Cerebellum (tissue), 4 donors: ENCODE measurements at places on chromosomes 4 and X. TPM values are rescaled to one million over a fixed set of nuclear protein-coding genes. Genes with fewer than 3 reads are reported as not detected.
A peak's percentile ranks its signal among the peaks of the same experiment; 100 is the strongest.

USP11 gene
- total RNA-seq, result 81.1 TPM

SLC9B1 gene
- 4.3 TPM for total RNA-seq

AFF2 gene
- 139 TPM for total RNA-seq

MAGEA11 gene
- not detected for total RNA-seq

COL4A6 gene
- 7.1 TPM for total RNA-seq

DIPK2B gene
- total RNA-seq, result 5.0 TPM

GAGE12H gene
- total RNA-seq, result not detected

RHOXF2B gene
- not detected for total RNA-seq

TSPAN7 gene
- total RNA-seq, result 102 TPM

NAA11 gene
- total RNA-seq, result not detected

GYPB gene
- 6.7 TPM for total RNA-seq

NFXL1 gene
- total RNA-seq, result 26.3 TPM

LYAR gene
- total RNA-seq, result 7.3 TPM

GRCh38 chr4:24768604-24769003, 26.8 kb upstream of the SOD3 start:
- DNase-seq, result no peak

DNA sequence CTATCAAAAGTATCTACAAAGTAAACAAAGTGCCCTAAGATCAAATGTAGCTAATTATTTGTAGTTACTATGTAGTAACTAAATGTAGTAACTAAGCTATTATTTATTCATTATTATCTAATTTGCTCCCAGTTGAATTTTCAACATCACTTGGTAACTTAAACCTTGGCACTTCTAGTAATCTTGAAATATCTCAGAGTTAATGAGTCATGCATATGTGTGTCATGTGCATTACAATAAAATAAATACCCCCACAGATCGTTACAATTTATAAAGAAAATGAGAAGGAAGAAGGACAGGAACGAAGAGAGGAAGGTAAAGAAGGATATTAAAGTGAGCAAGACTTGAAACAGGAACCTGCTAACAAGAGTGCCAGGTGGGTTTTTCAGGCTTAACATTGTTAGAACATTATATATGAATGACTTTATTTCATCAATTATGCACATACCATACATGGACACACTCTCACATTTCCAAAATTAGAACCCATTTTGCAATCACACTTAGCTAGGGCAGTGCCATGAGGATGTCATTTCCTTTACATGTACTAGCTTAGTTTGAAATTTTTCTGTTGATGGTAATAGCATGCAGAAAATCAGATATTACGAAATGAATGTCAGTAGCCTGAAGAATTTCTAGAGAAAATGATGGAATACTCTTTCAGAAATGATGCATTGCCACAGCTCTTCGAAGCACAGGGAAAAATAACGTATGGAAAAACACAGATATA, 1670.4 kb upstream of the AGA start:
- no peak for DNase-seq

GRCh38 chr4:129264008-129264657, 168.2 kb downstream of the C4orf33 start:
- no peak for DNase-seq

- no peak for DNase-seq
Observed at GRCh38 chrX:121763671-121764070, 716.3 kb downstream of the GLUD2 start.

DNA sequence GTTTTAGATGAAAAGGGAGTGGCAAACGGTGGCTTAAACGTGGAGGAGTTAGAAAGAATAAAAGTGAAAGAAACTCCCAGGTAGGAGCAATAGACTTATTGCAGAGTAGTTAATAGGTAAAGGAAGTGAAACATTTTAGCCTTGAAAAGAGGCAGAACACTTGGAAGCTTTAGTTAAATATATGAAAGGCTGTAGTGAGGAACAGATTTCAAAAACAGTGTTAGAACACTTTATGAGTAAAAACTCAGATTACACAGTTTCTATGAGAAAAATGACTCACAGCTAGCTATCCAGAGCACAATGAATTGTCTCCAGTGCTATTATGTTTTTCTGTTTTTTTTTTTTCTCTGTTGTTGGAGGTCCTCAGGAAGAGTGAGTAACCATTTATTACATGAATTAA, 45.8 kb downstream of the TACR3 start:
- no peak for DNase-seq

DNA sequence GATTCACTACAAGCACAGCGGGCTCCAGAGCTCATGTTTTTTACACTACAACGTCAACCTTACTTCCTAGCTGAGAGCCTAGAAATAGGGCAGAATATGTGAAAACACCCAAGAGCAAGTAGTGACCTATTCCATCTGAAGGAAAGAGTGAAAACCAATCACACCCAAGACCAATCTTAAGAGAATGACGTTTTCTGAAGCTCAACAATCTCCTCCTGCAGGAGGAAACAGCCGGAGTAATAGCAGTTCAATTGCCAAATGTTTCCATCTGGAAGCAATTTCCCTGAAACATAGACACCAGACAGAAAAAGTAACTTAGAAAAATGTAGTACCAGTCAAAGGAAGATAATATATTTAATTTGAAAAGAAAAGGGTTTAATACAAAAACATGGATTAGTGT, 142.4 kb downstream of the ANXA5 start:
- DNase-seq, result no peak

DNA sequence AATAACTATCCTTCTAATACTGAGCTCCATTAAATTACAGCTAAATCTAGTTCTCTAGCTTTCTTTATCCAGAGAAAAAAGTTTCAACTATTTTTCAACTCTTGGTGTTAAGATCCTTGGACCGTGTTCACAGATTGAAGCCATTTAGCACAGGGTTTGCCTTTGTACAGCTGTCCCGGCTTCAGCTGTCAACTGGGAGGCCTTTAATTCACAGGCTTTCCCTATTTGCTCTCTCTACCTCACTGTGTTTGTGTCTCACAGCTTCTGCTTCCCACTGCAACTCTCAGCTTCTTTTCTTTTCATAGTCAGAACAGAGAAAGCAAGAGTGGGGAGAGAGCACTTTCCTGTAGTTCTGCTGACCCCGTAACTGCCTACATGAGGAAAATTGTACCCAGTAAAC, 76.9 kb upstream of the SMAD1 start:
- DNase-seq, result no peak

DNA sequence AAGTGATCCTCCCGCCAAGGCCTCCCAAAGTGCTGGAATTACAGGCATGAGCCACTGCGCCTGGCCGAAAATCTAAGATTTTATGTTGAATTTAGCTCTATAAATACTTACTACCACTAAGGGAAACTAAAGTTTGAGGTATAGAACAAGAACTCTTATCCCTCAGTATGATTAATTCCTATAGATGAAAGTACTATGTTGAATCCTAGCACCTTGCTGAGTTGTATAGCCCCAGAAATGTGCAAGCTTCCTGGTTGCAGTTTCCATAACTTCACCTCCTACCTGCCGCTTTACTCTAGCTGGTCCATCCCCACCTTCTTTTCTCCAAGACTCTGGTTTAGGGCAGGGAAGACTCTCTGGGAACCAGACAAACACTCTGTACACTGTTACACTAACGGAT, 11.8 kb upstream of the TSPAN5 start:
- DNase-seq, result no peak

GRCh38 chrX:45697591-45697990, 496.9 kb upstream of the DIPK2B start:
- DNase-seq, result no peak

DNA sequence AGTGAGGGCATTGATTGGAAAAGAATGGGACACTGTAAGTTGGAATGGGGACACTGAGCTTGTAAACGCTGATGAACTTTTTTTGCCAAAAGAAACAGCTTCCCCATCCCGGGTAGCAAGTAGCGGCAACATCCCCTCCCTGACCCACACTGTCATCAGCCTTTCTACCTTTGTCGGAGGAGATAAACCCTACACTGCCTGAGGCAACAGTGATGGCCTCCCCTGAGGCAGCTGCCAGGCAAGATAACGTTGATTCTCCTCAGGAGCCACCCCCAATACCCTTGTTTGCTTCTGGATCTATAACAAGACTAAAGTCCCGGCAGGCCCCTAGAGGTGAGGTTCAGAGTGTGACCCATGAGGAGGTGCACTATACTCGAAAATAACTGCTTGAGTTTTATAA, 10.3 kb upstream of the RAB33B start:
- no peak for DNase-seq

DNA sequence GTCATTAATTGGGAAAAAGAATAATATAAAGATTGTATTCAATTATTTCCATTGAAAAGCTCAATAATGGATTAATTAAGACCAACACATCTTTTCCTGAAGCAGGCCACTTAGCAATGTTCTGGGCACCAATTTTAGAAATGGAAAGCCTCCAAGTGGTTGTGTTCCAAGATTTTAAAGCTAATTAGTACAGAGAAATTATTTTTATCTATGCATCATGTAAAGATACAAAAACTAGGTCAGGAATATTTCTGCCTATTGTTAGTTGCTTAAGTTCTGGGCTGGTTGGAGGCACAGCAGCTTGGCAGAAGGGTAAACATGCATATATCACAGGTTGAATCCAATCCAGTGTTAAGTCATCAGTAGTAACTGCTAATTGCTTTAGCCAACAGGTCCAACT, 101.9 kb downstream of the RASL11B start:
- peak; percentile 42 for DNase-seq

DNA sequence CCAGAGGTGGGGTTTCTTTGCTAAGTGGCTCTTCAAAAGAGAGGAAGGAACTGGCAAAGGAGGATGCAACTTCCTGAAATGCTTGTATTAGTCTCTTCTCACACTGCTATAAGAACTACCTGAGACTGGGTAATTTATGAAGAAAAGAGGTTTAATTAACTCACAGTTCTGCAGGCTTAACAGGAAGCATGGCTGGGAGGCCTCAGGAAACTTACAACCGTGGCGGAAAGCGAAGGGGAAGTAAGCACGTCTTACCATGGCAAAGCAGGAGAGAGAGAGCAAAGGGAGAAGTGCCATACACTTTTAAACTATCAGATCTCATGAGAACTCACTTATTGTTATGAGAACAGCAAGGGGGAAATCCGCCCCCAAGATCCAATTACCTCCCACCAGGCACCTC, 505.7 kb downstream of the ZNF674 start:
- DNase-seq, result no peak

GRCh38 chr4:118716304-118716703, 31.1 kb downstream of the METTL14 start:
- no peak for DNase-seq

DNA sequence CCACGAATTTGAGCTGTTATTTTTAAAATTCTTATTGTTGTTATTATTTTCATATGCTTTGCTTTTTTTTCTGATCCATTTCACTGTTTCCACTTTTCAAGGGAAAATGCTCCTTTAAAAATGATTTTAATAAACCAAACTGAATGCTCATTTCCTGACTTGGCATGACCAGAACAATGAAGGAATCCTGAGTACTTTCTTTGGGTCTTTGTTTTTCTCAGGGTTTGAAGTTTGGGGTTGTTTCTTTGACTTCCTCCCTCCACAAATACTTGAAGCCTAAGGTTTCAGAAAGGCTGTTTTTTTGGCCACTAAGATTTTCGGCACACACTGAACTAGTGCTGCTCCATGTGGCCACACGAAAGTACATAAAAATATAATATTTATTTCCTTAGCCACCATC, 171.0 kb downstream of the NR3C2 start:
- no peak for DNase-seq

GRCh38 chr4:60817609-60818008, 382.5 kb upstream of the ADGRL3 start:
- no peak for DNase-seq

GRCh38 chr4:37568489-37568888, 117.7 kb downstream of the RELL1 start:
- DNase-seq, result no peak

DNA sequence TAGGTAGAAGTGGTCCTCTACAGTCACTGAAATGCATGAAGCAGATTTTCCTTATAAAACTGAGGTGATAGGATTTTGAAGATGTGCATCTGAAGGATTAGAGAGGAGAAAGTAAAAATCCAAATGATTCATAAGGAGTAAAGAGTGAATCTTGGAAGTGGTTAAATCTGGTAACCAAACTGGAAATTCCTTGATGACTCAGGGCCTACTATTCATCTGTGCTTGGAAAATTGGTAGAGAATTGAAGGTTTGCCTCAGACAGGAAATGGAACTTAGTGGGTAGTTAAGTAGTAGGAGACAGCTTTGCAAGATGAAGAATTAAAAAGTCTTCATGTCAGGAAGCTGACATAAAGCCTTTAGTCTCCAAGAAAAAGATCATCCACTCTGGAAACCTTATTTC, 368.9 kb upstream of the CTSO start:
- no peak for DNase-seq

GRCh38 chrX:15786915-15787314, 3.4 kb upstream of the ZRSR2 start:
- DNase-seq, result no peak

DNA sequence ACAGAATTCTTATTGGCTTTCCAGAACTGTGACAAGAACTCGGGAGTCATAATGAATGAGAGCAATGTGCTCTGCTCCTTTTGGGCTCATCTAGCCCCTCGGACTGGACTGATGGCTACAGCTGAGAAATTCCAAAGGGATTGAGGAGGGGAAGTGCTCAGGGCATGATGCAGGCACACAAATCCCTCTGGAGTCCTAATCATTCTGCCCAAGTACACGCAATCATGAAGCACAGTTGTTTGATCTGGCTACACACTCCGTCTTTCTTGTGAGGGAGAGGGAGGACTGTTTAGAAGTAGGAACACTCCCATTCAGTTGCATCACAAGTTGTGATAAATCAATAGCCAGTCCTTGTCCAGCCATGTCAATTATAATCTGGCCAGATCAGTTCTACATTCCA, 237.5 kb downstream of the COL25A1 start:
- no peak for DNase-seq

GRCh38 chr4:76206222-76206942, 7.2 kb downstream of the SCARB2 start:
- no peak for DNase-seq

- DNase-seq, result no peak
Observed at GRCh38 chrX:8730812-8731558, 952 bp downstream of the ANOS1 start.

GRCh38 chr4:3367866-3368265, 73.9 kb upstream of the HGFAC start:
- DNase-seq, result no peak

- no peak for DNase-seq
Observed at GRCh38 chr4:86307432-86307831, 52.4 kb downstream of the MAPK10 start.

DNA sequence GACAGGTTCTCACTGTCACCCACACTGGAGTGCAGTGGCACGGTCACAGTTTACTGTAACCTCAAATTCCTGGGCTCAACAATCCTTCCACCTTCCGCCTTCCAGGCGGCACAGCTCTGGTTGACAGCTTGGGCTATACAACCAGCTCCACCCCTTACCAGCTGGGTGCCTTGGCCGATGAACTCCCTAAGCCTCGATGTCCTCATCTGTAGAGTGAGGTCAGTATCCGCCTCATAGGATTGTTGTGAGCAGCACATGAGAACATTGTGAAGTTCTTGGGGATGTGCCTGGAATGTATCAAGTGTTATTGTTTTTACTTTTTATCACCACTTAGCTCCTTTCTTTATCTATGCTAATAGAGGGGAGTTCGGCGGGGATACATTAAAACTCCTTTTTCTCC, 23.3 kb downstream of the UCHL1 start:
- no peak for DNase-seq

DNA sequence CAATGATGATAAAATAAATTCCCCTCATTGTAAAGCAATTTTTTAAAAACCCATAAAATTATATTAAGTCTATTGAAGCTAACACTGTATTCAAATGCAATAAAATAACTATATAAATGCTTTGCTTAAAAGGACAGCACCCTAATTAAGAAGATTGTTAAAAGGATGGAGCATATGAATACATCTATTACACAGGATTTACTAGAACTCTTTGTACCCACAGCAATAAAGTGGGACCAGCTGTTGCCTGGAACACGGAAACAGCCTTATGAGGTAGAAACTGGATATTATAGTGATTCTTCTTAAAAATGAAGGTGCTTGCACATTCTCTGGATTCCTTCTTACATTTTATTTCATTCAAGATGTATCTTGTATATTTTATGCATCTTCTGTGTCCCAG, 298.7 kb upstream of the KLF3 start:
- no peak for DNase-seq
